Psoas muscle (tissue), 8 donors: ENCODE measurements at places on chromosomes 11 and 22. TPM values are rescaled to one million over a fixed set of nuclear protein-coding genes. Genes with fewer than 3 reads are reported as not detected.

MS4A12 gene
- not detected for polyA plus RNA-seq

PAFAH1B2 gene
- polyA plus RNA-seq: 17.4 TPM

VWCE gene
- polyA plus RNA-seq: 0.57 TPM

SLC16A8 gene
- 0.25 TPM for polyA plus RNA-seq

YPEL1 gene
- polyA plus RNA-seq: 3.8 TPM

PKNOX2 gene
- 8.8 TPM for polyA plus RNA-seq

OR51B5 gene
- polyA plus RNA-seq: not detected

DNA sequence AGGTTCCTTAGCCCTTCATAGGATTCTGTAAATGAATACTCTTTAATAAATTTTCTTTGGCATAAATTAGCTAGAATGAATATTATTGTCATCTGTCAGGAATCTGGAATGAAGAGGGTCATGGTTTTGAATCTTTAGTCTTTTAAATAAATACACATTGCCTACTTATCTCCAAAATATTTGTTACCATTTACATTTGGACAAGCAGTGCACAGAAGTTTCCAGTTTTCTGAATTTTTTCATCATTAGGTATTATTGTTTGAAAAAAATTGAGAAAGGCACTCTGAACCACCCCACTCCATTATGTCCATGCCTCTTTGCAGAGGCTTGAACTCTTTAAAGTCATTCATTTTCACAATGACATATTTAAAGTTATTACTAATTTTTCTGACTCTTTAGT lies 549.0 kb upstream of the LUZP2 start:
- no peak for DNase-seq

GRCh38 chr11:7576726-7577290 lies 63.0 kb downstream of the PPFIBP2 start:
- peak; percentile 39 for DNase-seq

DNA sequence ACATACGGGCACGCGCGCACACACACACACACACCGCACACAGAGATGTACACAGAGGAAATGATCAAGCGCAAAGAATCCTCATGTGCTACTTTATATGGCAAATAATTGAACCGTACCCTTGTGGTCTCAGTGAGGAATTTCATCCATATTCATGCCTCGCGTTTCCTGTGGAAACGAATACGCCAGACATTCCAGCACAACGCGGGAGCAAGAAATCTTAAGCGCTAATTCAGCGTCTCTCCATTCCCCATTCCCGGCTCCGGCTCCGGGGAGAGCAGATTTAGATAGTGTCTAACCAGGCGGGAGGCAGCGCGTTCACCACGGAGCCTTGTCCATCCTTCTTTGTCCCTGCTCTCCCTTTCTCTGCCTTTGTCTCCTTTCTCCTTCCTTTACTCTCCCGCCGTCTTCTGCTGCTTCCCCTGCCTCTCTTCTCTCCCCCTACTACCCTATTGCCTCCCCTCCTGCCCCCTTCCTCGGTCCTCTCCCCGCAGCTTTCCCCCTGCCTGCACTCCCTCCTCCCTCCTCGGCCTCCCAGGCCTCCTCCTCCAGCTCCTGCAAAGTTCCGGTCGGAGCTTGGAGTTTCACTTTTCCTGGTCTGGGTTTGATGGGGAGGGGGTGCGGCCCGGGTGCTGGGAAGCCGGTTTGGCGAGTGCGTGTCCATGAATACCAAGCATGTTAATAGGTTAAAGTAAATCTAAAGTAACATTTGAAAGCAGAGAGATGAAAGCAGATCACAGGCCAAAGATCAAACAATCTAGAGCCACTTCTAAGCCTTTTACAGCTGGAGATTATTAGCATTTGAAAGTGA lies 579.3 kb downstream of the BUD13 start:
- no peak for DNase-seq

- DNase-seq: no peak
These were observed 90.5 kb downstream of the BMAL1 start for GRCh38 chr11:13368041-13368446.

- no peak for DNase-seq
These were observed 7.0 kb downstream of the DERL3 start for GRCh38 chr22:23831781-23832180.

- DNase-seq: peak; percentile 88
These were observed 36.5 kb downstream of the GRIK4 start for GRCh38 chr11:120547811-120548681.

DNA sequence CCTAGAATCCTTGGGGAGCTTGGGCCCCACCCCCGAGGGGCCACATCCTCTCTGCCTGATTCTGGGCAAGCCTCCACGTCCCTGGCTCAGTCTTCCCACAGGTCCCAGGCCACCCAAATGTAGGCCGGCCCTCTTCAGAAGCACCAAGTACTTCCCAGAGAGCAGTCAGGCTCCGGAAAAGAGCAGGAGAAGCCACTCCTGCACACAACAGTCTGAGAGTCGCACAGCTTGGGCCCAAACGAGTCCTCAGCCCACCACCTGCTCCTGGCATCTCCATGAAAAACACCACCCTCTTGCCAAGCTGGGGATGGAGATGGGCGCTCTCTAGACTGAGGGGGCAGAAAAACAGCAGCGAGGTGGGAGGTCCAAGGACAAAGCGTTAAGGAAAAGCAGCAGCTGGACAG lies 15.4 kb downstream of the EHD1 start:
- no peak for DNase-seq

GRCh38 chr11:2746401-2747247 lies 46.8 kb upstream of the KCNQ1OT1 start:
- DNase-seq: peak; percentile 47

DNA sequence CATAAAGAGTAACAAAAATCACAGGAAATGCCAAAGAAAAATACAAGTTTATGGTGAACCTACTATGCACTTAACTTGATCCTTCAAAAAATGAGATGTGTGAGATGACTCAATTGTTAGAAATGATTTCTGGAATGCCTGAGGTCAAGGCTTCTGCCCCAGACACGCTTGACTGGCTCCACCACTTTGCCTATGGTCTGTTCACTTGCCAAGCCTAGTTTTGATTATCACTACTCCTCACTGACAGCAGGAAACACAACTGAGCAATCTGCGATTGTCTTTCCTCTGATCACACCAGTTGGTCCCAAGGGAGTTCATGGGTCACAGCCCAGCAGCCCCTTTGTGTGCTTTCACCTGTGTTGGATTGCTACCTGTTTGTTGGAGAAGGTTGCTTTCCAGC lies 20.6 kb upstream of the PRDM10 start:
- DNase-seq: no peak

DNA sequence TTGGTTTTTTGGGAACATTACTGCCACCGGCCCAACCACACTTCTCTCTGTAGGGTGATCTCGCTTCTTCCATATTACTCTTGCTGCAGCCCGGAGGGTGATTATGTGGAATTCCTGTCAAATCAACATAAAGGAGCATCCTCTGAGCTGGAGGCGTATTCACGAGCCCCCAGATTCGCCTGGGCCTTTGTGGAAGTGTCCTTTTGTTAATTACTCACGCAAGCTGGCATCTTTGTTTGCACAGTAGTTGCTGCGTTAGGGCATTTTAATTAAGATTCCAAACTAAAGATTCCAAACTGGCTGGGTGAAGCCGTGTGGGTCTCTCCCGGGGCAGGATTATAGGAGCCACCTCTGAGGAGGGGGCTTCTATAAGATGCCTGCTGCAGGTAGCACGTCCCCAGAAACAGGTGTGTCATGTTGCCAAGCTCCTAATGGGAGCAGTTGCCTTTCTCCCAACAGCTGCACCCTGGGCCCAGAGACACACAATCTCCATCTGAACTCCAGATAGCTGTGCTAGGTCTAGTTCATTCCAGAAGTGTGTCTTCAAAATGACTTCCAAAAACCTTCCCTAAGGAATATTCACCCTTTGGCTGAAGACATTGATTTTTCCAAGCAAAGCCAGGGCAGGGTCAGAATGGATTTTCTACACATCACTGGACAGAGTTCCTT lies 40.9 kb downstream of the SHISAL1 start:
- no peak for DNase-seq

DNA sequence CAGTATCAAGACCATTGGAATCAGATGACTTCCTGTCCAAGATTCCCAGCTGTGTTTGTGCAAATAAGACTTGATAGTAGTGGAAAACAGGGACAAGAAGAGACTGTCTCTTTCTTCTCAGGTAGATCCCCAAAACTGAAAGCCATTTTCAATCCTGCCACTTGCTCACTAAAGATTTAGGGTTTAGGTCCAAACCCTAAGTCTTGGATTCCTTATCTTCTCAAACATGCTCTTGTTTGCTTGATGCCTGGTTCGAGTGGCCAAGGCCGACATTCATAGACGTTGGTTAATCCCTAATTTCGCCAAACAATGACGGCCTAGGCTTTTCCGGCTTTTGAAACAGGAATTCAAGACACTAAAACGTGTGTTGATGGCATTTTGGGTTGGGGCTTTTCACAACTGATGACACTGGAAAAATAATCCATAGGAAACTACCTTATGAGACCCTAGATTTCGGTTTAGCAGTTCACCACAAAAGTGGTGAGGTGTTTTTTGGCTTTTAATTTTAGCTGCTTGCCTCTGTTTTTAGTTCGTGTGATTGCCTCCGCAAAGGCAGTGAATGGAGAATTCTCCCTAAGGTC lies 1.0 kb upstream of the GTPBP1 start:
- no peak for DNase-seq

DNA sequence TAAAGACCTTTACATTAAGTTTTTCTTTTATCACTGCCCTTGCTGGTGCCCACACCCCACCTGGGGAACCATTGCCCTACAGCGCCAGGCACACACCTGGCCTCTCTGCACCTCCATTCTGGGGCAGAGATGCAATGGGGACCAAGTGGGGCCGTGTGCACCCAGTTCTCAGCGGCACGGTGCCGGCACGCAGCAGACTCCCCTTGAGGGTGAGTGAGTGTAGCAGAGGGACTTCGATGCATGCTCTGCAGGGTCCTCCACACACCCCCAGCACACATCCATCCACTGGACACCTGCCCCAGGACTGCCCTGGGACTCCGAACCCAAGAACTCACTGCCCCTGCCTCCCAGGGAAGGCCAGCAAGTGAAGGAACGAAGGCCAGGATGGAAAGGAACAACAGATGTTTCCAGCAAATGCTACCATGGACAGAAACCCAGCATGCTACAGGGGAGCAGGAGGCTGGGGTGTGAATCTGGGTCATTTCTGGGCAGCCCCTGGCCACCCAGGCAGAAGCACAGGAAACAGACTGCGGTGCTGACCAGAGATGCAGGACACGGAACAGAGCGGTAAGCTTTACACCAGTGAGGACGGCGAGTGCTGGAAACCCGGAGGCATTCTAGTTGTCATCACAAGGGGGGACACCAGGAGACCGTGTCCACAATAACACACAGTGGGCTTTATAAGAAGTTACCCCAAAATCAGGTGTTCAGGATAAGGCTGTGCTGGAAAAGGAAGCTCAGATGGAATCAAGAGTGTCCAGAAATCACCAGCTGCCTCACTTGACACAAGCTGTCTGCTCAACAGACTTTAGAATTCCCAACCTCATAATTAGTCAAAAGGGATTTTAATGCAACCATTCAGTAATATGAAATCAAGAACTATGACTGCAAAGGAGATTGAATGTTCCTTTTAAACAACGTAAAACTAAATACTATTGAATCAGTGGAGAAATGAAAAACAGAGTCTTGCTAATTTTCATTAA lies 32.7 kb upstream of the MOB2 start:
- DNase-seq: peak; percentile 25

DNA sequence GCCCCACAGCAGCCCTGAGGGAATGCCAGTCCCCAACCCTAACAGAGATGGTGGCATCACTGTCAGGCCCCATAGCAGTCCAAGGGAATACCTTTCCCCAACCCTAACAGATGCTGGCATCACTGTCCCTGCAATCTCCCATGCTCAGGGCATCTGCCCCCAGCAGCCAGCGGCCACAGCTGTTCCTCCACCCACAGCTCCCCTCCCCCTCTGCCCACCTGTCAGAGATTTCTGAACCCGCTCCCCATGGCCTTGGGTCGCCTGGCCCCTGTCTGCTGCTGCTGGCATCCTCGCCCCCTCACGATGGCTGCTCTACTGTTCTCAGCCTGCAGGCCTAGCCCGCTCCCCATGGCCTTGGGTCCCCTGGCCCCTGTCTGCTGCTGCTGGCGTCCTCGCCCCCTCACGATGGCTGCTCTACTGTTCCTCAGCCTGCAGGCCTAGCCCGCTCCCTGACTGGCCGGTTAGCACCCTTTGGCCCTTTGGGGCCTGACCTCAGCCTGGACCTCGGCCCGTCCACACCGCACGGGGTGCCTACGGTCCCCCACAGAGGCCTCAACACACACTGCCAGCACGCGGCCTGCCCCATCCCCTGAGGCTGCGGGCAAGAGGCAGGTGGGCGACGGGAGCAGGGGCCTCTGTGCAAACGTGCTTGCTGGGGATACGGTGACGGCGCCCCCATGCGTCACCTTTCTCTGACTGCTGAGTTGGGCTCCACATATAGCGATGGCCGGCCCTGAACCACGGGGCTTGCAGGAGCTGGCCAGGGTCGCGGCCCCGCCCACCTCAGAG lies 20.7 kb downstream of the CHID1 start:
- no peak for DNase-seq

DNA sequence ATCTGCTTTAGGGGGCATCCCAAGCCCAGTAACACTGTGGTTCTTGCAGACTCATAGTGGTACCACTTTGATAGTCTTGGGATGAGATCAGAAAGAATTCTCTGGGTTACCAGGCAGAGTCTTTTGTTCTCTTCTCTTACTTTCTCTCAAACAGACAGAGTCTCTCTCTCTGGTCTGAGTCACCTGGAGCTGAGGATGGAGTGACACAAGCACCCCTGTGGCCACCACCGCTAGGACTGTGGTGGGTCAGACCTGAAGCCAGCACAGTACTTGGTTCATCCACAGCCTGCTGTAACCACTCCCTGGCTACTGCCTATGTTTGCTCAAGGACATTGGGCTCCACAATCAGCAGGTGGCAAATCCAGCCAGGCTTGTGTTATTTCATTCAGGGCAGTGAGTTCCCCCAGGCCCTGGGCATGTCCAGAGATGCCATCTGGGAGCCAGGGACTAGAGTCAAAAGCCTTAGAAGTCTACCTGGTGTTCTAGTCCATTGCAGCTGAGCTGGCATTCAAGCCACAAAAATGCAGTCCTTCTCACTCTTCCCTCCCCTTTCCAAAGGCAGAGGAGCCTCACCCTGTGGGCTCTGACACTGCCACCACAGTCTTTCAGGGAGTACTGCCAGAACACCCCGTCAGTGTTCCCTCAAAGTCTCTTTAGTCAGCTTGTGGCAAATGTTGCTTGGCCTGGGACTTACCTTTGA lies 29.9 kb downstream of the ENDOD1 start:
- DNase-seq: no peak

GRCh38 chr11:67033661-67034166 lies 10.8 kb downstream of the SYT12 start:
- DNase-seq: no peak

- DNase-seq: peak; percentile 67
These were observed at the start of gene FBLN1 for GRCh38 chr22:45502215-45503049. TSS of gene FBLN1 (plus strand) at chr22:45502883. CDS start at chr22:45502986, 103 bp downstream.

- no peak for DNase-seq
These were observed 72.3 kb downstream of the PPP6R3 start for GRCh38 chr11:68532727-68533369.
